ENCODE measurements at places on chromosomes 3 and 15.

- no peak for DNase-seq
These were observed 106.8 kb downstream of the TNIK start for GRCh38 chr3:171353423-171353822.

DNA sequence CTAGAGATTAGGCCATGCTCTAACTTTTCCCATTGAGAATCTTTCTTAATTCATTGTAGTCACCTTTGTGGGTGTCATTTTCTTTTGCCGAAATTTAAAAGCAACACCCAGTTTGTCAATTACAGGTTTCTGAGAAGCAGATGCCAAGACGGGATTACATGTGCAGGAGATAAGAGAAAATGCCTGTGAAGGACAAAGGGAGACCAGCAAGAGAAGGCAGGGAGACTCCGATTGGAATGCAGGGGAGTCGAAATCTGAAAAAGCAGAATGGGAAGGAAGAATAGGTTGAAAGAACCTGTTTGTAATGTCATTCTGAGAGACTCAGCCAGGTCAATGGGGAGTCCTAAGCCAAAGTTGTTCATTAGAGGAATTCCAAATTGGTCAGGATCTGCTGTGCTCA, 3.6 kb upstream of the DPH6 start:
- DNase-seq = no peak

DNA sequence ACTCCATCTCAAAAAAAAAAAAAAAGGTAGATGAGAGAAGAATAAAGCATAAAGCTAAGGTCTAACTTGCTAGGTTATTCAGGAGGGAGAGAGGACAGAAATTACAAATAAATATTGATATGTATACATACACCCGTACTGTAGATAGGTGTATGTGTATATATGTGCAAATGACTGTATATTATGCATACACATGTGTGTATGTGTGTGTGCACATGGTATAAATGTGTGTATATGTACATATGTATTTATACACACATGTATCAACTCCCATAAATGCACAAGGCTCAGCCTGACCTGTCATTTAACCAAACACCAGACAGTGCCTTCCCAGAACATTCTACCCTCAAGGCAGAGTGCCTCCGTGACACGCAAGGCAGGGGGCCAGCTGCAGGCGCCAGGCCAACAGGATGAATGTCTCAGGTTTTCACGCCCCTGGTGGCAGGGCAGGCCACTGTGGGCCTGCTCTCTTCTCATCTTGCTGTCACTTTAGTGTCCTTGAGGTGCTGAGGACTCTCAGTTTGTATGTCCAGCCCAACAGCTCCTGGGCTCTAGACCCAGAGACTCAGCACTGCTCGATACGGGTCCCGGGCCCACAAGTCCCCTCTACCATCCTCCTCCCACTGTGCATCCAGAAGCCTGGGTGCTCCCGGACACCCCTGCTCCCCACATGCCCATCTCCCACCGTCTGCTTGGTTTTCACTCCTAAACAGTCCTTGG, 40.4 kb downstream of the TM2D3 start:
- DNase-seq = no peak

GRCh38 chr3:14378415-14378814, 24.0 kb upstream of the SLC6A6 start:
- no peak for DNase-seq

- DNase-seq = no peak
These were observed 5.0 kb downstream of the TWF2 start for GRCh38 chr3:52233968-52234367.

- DNase-seq = no peak
These were observed 15.5 kb downstream of the SRPRB start for GRCh38 chr3:133820889-133821675.

DNA sequence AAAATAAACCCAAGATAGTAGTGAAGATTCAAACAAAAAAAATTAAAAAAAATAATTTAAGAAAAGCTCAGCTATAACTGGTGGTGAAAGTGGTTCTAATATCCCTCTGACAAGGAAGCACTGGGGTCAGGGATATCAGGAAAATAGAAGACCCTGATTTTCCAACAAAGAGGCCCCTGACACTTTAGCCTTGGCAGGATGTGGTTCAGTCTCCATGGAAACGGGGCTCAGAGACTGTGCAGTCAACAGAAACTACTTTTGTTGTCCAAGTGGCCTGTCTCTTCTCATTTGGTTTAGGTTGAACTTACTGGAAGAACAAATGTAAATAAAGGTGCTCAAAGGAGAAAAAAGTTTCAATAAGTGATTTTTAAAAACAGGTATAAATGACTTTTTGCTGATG, 27.2 kb downstream of the INTS14 start:
- no peak for DNase-seq

DNA sequence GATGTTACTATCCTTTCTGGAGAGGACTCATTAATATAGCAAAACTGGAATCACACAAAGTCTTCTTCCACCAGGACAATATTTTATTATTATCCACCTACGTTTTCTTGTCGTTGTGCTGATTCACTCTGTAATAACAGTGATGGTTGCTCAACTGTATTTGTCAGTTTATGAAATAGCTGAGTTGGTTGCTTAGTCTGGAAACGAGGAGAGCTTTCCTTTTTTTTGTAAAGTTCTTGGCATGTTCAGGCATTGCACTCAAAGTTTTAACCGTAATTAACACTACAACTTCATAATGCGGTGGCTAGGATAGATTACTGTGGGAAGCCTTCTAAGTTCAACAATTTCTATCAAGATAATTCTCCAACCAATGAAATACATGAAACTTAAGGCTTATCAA, 131.2 kb downstream of the RAP2B start:
- DNase-seq = no peak

GRCh38 chr3:12190221-12190807, 31.6 kb upstream of the TIMP4 start:
- DNase-seq = no peak

- DNase-seq = no peak
These were observed 65.1 kb upstream of the LEKR1 start for GRCh38 chr3:156761007-156761406.

- no peak for DNase-seq
These were observed at the start of gene CACNA2D3 for GRCh38 chr3:54122324-54123002. Gene CACNA2D3 (plus strand): TSS chr3:54122552.

DNA sequence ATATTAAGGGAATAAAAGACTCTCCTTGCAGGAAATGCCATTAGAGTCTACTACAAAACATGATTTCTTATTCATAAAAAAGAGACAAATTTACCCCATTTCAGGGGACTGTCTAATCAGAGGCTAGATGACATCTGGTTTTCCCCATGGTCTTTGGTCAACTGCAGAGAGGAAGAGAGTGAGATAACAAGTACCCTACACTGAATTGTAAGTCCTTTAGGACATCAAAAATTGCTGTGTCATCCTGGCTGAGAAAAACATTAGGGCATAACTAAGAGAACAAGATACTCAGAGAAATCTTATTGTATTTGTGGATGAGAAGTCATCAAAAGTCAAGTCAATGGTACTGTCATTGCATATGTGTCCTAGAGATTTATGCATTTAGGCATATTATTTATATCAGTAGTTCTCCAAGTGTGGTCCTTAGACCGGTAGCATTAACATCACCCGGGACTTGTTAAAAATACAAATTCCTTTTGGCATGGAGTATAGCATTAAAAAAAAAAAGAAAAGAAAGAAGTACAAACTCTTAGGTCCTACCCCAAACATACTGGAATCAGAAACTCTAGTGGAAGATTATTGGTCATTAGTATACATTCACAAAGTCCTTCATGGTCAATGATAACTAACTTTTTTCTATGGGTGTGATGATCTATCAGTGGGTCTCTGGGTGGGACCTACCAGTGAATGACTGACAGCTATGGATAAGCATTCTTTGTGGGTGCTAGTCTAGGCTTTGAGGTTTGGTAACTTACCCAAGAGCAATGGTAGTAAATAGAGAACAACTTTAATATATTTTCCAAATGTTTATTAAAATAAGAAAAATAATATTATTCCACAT, 29.0 kb upstream of the TBC1D5 start:
- no peak for DNase-seq

- no peak for DNase-seq
These were observed 71.0 kb downstream of the TCF12 start for GRCh38 chr15:56989411-56989924.

DNA sequence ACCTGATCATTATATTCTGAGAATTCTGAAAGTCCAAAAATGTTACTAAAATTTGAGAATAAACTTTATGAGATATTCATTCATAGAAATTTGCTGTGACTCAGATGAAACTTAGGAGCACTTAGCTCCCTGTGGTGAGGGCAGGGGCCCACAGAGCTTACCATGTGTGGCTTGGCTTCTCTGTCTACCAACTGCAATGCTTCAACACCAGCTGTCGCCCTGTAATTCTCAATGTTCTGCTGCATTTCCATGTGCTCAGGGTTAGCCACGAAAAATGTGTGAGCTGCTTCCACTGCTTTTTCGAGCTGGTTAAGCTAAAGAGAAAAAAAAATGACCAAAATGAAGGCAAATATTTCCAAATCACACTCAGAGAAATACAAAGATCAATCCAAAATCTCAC, 125.6 kb downstream of the P3H2 start:
- no peak for DNase-seq

GRCh38 chr3:159451067-159451466, 537.6 kb upstream of the IL12A start:
- DNase-seq = no peak

DNA sequence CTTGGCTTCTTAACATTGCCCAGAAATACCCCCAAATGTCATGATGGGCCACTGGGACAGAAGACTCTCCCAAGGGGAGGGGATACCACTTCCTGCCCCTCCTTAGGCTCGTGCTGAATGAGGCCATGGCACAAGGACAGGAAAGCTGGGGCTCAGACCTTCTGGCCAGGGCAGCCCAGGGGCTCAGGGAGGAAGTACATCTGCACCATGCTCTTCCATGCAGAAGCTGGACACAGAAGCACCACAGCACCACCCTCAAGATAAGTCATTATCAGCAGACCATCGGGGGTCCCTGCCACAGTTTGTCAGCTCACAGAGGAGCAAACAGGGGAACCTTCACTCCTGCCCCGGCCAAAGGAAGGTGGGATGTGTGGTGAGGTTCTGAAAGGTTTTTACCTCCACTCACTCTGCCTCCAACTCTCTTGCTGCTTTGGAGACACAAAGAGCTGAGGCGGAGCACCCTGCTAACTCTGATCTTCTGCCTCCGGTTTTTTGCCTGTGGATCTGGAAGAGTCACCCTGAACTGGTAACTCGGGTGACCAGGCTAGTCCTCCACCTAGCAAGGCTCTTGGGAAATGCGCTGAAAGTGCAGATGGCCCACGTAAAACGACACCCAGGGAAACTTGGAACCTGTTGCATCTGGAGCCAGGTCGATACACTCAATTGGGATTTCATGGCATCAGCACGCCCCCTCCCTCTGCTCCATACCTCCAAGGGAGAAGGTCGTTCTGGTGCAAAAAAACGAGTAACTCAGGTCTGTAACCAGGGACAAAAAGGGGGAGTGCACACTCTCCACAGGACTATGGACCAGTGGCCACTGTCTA, 8.3 kb downstream of the BMF start:
- no peak for DNase-seq

DNA sequence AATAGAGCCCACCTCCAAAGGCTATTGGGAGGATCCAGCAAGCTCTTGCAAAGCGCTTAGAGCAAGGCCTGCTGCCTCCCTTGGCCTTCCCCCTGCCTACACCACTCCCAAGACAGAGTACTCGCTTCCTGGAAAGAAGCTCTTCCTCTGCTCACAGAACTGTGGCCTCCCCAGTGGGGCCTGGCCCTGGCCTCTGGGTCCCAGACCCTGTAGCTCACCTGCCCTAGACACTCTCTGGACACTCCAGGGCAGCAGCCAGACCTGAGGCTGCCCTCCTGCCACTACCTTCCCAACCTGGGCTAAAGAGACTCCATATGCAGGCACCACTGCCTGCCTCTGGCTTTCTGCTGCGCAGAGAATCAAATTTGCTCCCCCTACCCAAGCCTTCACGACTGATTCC, 49.9 kb downstream of the GRIP2 start:
- DNase-seq = no peak

DNA sequence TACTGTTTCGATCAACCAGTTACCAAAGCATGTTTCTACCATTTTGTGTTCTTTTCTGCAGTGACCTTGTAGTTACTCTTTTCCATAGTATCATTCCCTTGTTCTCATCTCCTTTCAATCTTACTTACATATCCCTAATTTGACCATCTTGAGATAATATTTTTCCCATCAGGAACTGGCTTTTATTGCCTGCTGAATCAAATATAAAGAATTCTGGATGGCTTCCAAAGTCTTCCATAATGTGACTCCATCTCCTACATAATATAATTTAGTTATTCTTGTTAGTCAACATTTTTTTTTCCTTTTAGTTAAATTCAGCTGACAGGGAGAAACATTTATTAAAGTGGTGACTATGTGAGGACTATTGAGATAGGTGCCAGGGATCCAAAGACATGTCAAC, 7.0 kb downstream of the USP8 start:
- DNase-seq = no peak

DNA sequence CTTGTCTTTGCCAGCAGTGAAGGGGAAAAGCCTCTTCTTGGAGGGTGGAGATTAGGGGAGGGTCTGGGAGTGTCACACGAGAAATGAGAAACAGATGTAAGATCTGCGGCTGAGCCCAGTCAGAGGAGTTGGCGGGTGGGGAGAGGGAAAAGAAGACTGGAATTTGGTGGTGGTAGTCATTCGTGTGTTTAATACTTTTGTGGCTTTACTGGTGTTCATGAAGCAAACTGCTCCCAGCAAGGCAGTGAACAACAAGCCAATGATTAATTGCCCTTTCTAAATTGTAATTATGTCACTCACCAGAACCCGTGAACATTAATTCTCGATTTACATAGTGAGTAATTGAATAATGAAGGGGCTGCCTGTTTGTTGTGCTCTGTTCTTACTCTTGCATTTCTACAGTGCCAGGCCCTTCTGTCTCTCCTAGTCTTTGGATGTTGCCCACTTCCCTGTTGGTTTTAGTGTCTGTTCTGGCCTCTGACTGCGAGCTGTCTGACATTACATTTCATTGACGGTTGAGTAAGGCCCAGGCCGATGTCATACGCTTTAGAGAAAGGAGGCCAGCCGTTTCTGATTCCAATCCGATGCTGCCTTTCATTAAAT, 78.0 kb downstream of the CHCHD6 start:
- no peak for DNase-seq

GRCh38 chr15:48963524-48964113, at the start of gene SHC4:
Gene SHC4 (minus strand): TSS chr15:48963919. CDS start chr15:48963015, 904 bp downstream.
- peak; percentile 60 for DNase-seq

GRCh38 chr3:64160000-64160695, 65.1 kb downstream of the PRICKLE2 start:
- DNase-seq = no peak

DNA sequence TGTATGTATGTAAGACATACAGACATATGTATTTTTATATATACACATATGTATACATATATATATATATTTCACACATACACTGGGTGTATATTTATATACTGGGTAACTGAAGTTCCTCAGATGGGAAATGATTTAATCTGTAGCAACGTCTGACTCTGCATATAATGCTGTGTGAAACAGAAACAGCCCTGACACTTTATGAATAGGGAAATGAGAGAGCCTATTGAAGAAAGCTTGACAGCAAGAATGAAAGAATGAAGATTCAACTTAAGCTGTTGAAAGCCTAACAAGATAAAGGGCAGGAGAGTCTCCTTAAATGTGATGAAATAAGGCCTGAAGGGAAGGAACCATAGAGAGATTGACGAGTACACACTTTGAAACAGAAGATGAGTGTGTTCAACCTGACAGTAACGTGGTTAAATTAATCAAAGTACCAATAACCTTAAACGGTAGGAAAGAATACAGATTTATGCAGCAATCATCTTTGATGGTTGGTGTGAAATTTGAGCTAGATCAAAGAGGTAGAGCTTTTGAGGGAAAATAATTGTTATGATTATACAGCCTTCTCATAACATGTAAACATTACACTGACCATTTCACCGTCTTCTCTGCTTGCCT, 169.9 kb downstream of the MECOM start:
- DNase-seq = no peak

All from stimulated activated effector memory CD8-positive, alpha-beta T cell treated with anti-CD3 and anti-CD28 coated beads, Interleukin-12 subunit alpha, Interleukin-12 subunit beta, amount 100 ng/mL, for 72 hours (primary cell).